ENCODE measurements at places on chromosomes 16 and 17. TPM values are rescaled to one million over a fixed set of nuclear protein-coding genes. Genes with fewer than 3 reads are reported as not detected.

DNA sequence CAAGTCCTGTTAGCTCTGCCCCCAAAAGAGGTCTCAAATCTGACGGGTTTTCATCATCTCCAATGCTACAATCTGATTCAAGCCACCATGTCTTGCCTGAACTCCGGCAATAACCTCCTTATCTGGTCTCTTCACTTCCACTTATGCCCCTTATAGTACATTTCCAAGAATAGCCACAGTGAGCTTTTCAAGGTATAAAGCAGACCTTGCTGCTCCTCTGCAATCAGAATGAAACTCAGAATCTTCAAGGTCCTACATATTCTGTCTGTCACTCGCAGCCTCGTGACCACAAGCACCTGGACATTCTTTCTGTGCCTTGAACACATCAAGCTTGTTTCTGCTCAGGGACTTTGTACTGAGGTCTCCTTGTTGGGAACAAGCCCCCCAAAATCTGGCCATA, 84.7 kb downstream of the YPEL2 start:
- no peak for DNase-seq

DNA sequence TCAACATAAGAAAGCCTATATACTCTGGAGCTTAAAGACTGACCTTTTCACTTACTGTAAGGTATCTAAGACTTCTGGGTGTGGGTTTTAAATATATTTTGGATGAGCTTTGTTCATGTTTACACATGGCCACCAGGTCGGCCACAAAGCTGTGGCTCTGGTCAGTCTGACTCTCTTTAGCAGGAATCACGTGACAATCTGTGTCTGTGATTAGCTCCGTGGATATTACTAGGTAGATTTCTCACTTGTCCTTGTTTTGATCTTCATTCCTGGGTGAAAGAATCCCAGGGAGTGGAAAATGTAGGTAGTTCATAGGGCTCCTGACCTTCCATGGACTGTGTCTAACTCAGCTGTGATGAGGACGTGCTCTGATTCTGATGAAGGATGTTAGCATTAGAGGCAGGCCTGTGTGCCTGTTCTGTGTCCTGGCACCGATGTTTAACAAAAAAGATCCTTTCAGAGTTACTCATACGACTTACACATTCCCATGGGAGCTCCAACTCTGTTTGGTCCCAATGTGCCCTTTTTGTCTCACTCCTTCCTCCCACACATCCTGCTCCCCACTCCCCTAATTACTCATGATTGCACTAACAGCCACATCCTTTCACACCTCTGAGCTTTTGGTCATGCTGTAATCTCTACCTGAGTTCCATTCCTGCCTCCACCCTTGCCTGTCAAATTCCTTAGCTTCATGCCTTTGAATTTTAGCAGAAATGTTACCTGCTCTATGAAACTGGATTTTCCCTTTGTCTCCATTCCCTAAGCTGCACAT, 425.1 kb downstream of the MAF start:
- no peak for DNase-seq

DNA sequence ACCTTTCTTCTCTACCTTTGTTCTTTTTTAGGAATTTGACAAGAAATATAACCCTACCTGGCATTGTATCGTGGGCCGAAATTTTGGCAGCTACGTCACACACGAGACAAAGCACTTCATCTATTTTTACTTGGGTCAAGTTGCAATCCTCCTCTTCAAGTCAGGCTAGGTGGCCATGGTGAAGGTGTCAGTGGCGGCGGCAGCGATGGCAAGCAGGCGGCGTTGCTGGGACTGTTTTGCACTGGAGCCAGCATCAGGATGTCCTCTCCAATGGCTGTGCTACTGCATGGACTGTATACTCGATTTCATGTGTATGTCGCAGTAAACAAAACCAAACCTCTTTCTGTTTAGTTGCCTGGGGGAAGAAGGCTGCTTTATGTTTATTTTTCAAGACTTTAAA, 5.9 kb downstream of the DYNLL2 start:
- no peak for DNase-seq

The FTO gene
- total RNA-seq, result 75.6 TPM

All from upper lobe of right lung (tissue), 1 donor.